Vagina (tissue), 2 donors: ENCODE measurements at places on chromosomes 3 and 15. TPM values are rescaled to one million over a fixed set of nuclear protein-coding genes. Genes with fewer than 3 reads are reported as not detected.

C3orf70 gene
- total RNA-seq: 5.6 TPM

PRRT3 gene
- 1.7 TPM for total RNA-seq

GABRG3 gene
- total RNA-seq: not detected

ITGA11 gene
- 15.5 TPM for total RNA-seq

MAP6D1 gene
- not detected for total RNA-seq

RTP1 gene
- not detected for total RNA-seq

FOXB1 gene
- not detected for total RNA-seq

SERPINI2 gene
- not detected for total RNA-seq

MYO5C gene
- 10.3 TPM for total RNA-seq

FSIP1 gene
- total RNA-seq: 0.98 TPM

TMEM40 gene
- total RNA-seq: 31.7 TPM

BCHE gene
- total RNA-seq: 2.9 TPM

KLF15 gene
- 25.3 TPM for total RNA-seq

HOMER2 gene
- 18.2 TPM for total RNA-seq

SEMA3B gene
- 32.9 TPM for total RNA-seq

MRPS25 gene
- total RNA-seq: 27.0 TPM

GOLGA8T gene
- 1.5 TPM for total RNA-seq

OR5H1 gene
- not detected for total RNA-seq

IP6K2 gene
- total RNA-seq: 119 TPM

TNNC1 gene
- 1.7 TPM for total RNA-seq

TTLL13 gene
- not detected for total RNA-seq

DNAH12 gene
- total RNA-seq: 0.25 TPM

TRIM71 gene
- total RNA-seq: not detected

OR5K1 gene
- not detected for total RNA-seq

IGDCC3 gene
- total RNA-seq: 0.49 TPM

PROK2 gene
- 0.74 TPM for total RNA-seq

RASA2 gene
- total RNA-seq: 18.4 TPM

CX3CR1 gene
- total RNA-seq: not detected

ZNF385D gene
- 13.5 TPM for total RNA-seq

CHST2 gene
- total RNA-seq: 12.5 TPM

LDHAL6B gene
- total RNA-seq: not detected

RTP3 gene
- not detected for total RNA-seq

MEF2A gene
- total RNA-seq: 51.3 TPM

ATP8B4 gene
- total RNA-seq: 9.8 TPM

COL6A5 gene
- total RNA-seq: not detected

LCMT2 gene
- total RNA-seq: 5.4 TPM

VPS39 gene
- 85.2 TPM for total RNA-seq

PLIN1 gene
- total RNA-seq: 53.3 TPM

LARP6 gene
- 50.6 TPM for total RNA-seq

SUCNR1 gene
- total RNA-seq: 0.49 TPM

CAMP gene
- total RNA-seq: not detected

OR4F6 gene
- not detected for total RNA-seq

ELL3 gene
- total RNA-seq: 15.0 TPM

SIDT1 gene
- 44.0 TPM for total RNA-seq

CCNB2 gene
- total RNA-seq: 5.9 TPM

TMEM212 gene
- total RNA-seq: not detected

BFSP2 gene
- total RNA-seq: not detected

TMIE gene
- total RNA-seq: 0.74 TPM

SMCO1 gene
- total RNA-seq: not detected

ATP10A gene
- 3.2 TPM for total RNA-seq

POLQ gene
- total RNA-seq: 2.5 TPM

MASP1 gene
- total RNA-seq: 172 TPM

CACNA2D3 gene
- total RNA-seq: 17.2 TPM

PLCH1 gene
- 0.25 TPM for total RNA-seq

SCG3 gene
- 1.5 TPM for total RNA-seq

CAPN3 gene
- total RNA-seq: 18.4 TPM

CD80 gene
- total RNA-seq: not detected
